ENCODE measurements at places on chromosomes 7 and 10. TPM values are rescaled to one million over a fixed set of nuclear protein-coding genes. Genes with fewer than 3 reads are reported as not detected.

Gene SLC16A12
- total RNA-seq, result not detected

Gene ZNF804B
- not detected for total RNA-seq

DNA sequence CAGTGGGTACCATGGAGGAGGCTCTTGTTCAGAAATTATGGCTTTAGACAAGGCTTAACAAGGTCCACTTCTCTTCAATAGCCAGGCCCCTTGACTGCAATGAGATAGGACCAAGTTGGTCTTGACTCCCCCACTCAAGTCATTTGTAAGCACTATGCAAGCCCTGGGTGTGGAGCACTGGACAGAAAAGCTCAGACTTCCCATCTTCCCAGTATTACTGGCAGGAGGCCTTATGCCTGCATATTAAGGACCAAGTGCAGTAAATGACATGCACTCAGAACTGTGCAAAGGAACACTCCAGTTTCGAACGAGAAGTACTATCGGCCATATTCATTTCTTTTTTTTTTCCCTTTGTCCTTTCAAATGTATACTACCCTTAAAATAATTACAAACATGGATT is 318.3 kb upstream of the LRRN3 start:
- no peak overlapping the region for H3K4me3 ChIP-seq
- H3K27me3 ChIP-seq, result no peaks in the 10 kb centered on the region
- no peaks in the 10 kb centered on the region for H3K36me3 ChIP-seq

DNA sequence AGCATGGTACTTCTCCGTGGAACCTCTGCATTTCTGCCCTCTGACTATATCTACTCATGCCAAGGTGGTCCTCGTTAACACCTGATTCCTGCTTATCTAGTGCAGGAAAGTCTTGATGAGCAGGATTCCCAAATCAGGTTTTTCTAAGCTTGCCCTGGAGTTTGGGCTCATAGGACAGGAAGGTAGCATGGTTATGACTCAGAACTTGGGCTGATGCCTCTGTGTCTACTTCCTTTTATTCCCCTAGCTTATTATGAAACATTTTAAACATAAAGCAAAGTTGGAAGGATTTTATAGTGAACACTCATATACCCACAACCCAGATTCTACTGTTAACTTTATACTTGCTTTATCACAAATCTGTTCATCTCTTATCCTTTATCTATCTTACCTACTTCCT is 5.6 kb downstream of the SUFU start:
- no peak overlapping the region for H3K27ac ChIP-seq
- peaks cover 17% of the 10 kb centered on the region for H3K4me1 ChIP-seq
- no peak overlapping the region for H3K4me3 ChIP-seq

- DNase-seq, result no peak
- H3K4me3 ChIP-seq, result no peak overlapping the region
- no peaks in the 10 kb centered on the region for H3K36me3 ChIP-seq
- no peaks in the 10 kb centered on the region for H3K4me1 ChIP-seq
- H3K27me3 ChIP-seq, result no peaks in the 10 kb centered on the region
- H3K27ac ChIP-seq, result no peak overlapping the region
Observed at GRCh38 chr10:124328477-124329220, 90.1 kb downstream of the OAT start.

DNA sequence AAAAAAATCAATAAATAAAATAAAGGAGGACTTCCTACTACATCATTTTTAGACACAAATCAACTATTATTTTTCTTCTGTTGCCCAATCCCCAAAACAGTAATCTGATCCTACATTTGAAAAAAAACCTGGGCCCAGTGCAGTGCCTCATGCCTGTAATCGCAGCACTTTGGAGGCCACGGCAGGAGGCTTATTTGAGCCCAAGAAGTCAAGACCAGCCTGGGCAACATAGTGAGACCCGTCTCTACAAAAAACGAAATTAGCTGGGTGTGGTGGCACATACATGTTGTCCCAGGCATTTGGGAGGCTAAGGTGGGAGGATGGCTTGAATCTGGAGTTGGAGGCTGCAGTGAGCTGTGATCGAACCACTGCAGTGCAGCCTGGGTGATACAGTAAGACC is 2.7 kb upstream of the GTF2I start:
- H3K27me3 ChIP-seq, result no peaks in the 10 kb centered on the region
- H3K27ac ChIP-seq, result no peak overlapping the region
- H3K36me3 ChIP-seq, result no peaks in the 10 kb centered on the region
- H3K4me1 ChIP-seq, result peaks cover 4% of the 10 kb centered on the region
- peak overlapping the region; percentile 63 for H3K4me3 ChIP-seq

Gene RELN
- 0.21 TPM for total RNA-seq

DNA sequence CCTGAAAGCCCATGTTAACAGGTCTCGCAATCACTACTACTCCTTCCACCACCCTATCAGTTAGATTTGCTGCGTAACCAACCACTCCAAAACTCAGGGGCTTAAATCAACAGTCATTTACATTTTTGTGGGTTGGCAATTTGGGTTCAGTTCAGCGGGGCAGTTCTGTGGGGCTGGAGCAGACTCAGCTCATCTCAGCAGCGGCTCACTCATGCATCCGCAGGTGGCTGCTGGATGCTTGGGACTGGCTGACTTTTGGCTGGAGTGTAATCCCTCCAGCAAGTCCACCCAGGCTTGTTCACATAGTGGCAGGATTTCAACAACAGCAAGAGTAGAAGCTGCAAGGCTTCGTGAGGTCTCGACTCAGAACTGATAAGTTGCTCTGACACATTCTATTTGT is 79.2 kb downstream of the NEUROD6 start:
- no peaks in the 10 kb centered on the region for H3K4me1 ChIP-seq
- no peak for DNase-seq
- no peaks in the 10 kb centered on the region for H3K27me3 ChIP-seq
- H3K4me3 ChIP-seq, result no peak overlapping the region

- H3K27me3 ChIP-seq, result no peaks in the 10 kb centered on the region
- H3K4me3 ChIP-seq, result no peak overlapping the region
- no peak overlapping the region for H3K27ac ChIP-seq
- no peaks in the 10 kb centered on the region for H3K4me1 ChIP-seq
Observed at GRCh38 chr7:46939089-46939488, 642.8 kb downstream of the TNS3 start.

Gene TUBB8
- not detected for total RNA-seq

- H3K27ac ChIP-seq, result no peak overlapping the region
- no peaks in the 10 kb centered on the region for H3K36me3 ChIP-seq
- peaks cover 2% of the 10 kb centered on the region for H3K27me3 ChIP-seq
- no peaks in the 10 kb centered on the region for H3K4me1 ChIP-seq
- H3K4me3 ChIP-seq, result no peak overlapping the region
- DNase-seq, result no peak
Observed at GRCh38 chr10:79381804-79382221, 34.5 kb downstream of the PPIF start.

GRCh38 chr7:132059141-132059540 is 502.7 kb upstream of the PODXL start:
- peak; percentile 38 for DNase-seq
- H3K4me1 ChIP-seq, result no peaks in the 10 kb centered on the region
- H3K27me3 ChIP-seq, result no peaks in the 10 kb centered on the region
- H3K36me3 ChIP-seq, result no peaks in the 10 kb centered on the region
- no peak overlapping the region for H3K4me3 ChIP-seq
- H3K27ac ChIP-seq, result no peak overlapping the region

- H3K27ac ChIP-seq, result no peak overlapping the region
- H3K27me3 ChIP-seq, result no peaks in the 10 kb centered on the region
- DNase-seq, result no peak
- no peak overlapping the region for H3K4me3 ChIP-seq
- H3K36me3 ChIP-seq, result no peaks in the 10 kb centered on the region
- no peaks in the 10 kb centered on the region for H3K4me1 ChIP-seq
Observed at GRCh38 chr10:33302208-33302829, 32.1 kb downstream of the NRP1 start.

Gene LRRC61
- total RNA-seq, result 31.1 TPM

Measured in GM12878 (cell line).